ENCODE measurements at places on chromosomes 4 and X. TPM values are rescaled to one million over a fixed set of nuclear protein-coding genes. Genes with fewer than 3 reads are reported as not detected.

DNA sequence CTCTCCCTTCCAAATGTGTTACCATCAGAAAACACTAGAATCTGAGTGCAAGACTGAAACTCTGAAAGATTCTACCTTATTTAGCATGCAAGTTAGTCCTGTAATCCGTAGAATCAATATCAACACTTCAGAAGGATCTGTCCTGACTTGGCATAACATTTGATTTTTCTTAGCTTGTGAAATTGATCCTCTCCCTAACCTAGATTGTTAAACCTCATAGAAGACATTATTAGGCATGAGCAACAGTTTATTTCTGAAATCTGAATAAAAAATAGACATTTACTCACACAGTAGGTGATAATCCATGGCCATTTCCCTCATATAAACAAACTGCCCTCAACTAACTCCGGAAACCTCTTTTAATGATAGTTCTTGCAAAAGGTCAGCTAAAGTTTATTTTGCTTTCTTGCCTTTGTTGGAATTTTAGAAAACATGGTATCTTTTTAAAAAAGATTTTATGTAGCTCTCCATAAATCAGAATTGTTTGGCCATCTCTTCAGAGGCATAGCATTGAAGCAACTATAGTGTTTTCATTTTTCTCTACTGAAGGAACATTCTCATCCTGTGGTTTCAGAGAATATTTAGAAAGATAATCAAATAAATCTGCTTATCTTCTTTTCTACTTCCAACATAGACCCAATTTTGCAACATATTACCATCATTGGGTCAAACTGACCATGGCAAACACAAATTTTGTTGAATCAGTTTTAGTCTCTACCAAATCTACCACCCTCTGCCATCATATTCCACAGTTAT is 38.5 kb upstream of the PDLIM5 start:
- H3K4me1 ChIP-seq, result no peaks in the 10 kb centered on the region
- no peaks in the 10 kb centered on the region for H3K36me3 ChIP-seq
- no peak for DNase-seq
- no peak overlapping the region for H3K27ac ChIP-seq
- H3K4me3 ChIP-seq, result no peak overlapping the region
- no peaks in the 10 kb centered on the region for H3K27me3 ChIP-seq

DNA sequence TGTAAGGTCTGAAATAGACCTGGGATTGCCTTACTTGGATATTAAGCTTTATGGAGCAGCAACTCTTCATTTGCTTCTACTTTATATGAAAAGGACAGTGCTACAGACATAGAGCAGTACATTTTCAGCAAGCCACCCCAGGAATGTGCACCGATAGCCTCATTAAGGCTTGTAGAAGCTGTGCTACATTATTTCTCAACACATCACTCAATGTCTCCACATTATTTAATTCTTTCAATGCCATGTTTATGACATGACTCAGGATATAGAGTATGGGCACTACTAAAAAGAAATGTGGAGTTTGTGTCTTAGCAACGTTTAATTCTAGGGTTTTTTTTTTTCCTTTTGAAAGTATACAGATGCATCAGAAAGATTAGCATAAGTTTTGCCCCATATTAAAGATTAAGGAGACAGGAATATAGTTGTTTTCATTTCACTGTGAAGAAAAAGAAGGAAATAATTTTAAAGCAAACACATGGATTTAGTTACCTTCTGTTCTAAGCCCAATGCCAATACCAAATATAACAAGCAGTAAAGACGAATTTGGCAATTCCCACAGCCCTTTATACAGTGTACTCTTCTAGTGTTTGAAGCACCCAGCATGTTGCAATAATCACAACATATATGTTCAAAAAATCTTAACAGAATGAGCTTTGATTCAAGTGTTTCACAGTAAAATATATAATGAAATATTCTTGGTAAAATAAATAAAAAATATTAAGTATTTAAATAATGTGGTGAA is 2140.1 kb upstream of the AGA start:
- no peak for DNase-seq
- no peaks in the 10 kb centered on the region for H3K27me3 ChIP-seq
- no peak overlapping the region for H3K27ac ChIP-seq
- H3K4me1 ChIP-seq, result no peaks in the 10 kb centered on the region
- no peaks in the 10 kb centered on the region for H3K36me3 ChIP-seq

DNA sequence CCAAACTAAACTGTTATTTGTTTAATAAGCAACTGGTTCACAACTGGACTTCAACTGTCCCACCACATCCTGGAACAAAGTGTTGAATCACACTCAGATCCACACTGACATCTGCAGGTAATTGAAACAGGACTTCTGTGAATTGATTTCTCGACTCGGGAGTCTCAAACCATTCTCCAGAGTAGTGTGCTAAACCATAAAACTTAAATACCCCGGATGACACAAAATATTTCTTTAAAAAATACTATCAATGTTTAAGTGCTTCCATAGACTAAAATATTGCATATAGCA is 95.4 kb upstream of the PLAC1 start:
- no peak for DNase-seq
- H3K4me1 ChIP-seq, result no peaks in the 10 kb centered on the region

GRCh38 chrX:40132751-40133150 is 35.0 kb upstream of the BCOR start:
- no peak overlapping the region for H3K4me3 ChIP-seq
- H3K27me3 ChIP-seq, result no peaks in the 10 kb centered on the region
- no peaks in the 10 kb centered on the region for H3K36me3 ChIP-seq
- no peaks in the 10 kb centered on the region for H3K4me1 ChIP-seq

DNA sequence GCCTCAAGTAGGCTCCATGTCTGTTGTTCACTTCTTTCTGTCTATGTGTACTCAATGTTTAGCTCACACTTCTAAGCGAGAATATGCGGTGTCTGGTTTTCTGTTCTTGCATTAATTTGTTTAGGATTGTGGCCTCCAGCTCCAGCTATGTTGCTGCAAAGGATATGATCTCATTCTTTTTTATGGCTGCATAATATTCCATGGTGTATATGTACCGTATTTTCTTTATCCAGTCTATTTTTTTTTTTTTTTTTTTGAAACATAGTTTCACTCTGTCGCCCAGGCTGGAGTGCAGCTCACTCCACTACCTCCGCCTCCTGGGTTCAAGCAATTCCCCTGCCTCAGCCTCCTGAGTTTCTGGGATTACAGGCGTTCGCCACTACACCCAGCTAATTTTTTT is 5.7 kb upstream of the TMEM150C start:
- H3K27me3 ChIP-seq, result no peaks in the 10 kb centered on the region
- H3K36me3 ChIP-seq, result no peaks in the 10 kb centered on the region
- DNase-seq, result no peak
- no peaks in the 10 kb centered on the region for H3K4me1 ChIP-seq
- H3K27ac ChIP-seq, result no peak overlapping the region

TBL1X gene
- total RNA-seq, result 9.8 TPM

Data from pancreas (tissue), 10 donors.